ENCODE measurements at places on chromosomes 2 and 18.

GRCh38 chr2:109348671-109349502, 219.9 kb downstream of the SH3RF3 start:
- DNase-seq, result no peak

DNA sequence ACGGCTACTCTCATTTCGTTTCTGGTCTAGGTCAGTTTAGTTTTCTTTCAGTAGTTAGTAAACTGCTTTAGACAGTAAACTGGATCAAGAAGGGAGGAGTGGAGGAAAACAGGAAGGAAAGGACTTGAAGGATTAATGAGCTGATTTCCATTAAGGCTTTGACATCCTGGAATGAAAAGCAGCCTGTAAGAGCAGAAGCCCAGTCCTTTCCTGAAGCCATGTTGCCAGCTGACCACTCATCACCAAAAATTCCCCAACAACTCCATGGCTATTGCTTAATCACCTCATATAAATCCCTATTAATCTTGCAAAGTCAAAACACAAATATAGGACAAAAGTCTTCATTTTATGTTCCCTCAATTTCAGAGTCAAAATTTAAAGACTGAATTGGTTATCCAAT, 113.7 kb upstream of the ZFP36L2 start:
- DNase-seq, result no peak

- DNase-seq, result no peak
Measured at GRCh38 chr2:118291251-118291880, 203.1 kb downstream of the INSIG2 start.

- no peak for DNase-seq
Measured at GRCh38 chr2:159449504-159450124, 163.1 kb upstream of the WDSUB1 start.

- peak; percentile 26 for DNase-seq
Measured at GRCh38 chr2:121015971-121016485, 269.0 kb downstream of the TFCP2L1 start.

DNA sequence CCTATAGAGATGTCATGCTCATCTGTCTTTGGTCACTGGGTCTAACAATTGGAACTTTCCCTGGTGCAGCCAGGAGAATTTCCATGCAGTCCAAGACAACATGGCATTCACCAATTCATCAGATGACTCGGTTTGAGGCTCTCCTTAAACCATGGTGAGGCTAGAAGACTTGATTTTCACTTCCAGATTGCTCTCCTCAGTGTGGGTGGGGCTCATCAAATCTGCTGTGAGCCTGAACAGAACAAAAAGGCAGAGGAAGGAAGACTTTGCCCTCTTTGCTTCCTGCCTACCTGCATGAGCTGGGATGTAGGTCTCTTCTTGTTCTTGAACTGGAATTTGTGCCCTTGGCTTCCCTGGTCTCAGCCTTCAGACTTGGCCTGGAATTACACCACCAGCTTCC, 203.4 kb upstream of the TRIB2 start:
- DNase-seq, result no peak

DNA sequence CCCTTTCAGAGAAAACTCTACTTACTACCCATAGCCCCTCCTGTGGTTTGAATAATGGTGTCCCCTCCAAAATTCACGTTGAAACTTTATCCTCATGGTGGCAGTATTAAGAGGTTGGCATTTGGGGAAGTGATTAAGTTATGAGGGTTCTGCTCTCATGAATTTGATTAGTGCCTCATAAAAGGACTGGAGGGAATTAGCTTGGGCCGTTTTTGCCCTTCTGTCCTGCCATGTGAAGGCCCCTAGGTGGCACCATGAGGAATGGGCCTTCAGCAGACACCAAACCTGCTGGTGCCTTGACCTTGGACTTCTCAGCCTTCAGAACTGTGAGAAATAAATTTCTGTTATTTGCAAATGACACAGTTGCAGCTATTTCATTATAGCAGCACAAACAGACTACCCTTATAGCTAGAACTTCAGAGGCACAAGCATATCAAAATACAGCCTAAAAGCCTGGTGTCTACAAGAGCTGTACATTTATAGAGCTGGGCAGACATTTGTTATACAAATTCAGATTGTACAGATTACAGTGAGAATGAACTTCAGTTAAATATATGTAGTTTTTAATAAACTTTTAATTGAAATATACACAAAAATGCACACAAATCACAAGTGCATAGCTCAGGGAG, 2.6 kb upstream of the PTPN2 start:
- DNase-seq, result no peak

GRCh38 chr18:35581546-35581897, at the start of gene GALNT1:
Gene GALNT1 (plus strand): TSS chr18:35581740. CDS start chr18:35654663, 72,923 bp downstream.
- no peak for DNase-seq

DNA sequence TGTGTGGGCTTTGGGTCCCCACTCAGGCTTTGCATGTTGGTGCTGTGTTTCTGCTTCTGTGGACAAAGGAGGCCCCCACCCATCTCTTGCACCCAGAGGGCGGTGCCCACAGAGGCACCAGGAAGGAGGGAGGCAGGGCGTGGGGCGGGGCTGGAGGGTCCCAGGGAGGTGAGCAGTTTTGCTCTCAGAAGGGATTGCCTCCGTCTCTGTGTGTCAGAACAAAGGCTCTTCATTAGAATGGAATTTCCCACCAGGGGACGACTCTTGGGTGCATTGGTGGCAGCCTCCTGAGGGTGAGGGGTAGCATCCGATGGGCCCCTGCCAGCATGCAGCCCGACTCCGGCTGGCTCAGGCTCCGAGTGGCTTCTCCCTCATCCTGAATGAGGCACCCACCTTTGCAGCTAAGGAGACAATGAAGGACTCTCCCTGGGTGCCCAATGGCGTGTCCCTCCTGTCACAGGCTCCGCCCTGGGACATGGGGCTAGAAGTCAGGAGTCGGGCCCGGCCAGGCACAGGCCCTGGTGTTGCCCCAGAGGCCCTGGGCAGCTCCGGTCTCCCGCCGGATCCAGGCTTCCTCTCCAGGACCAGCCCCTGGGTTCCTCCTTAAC, 7.0 kb upstream of the ERFE start:
- DNase-seq, result no peak

DNA sequence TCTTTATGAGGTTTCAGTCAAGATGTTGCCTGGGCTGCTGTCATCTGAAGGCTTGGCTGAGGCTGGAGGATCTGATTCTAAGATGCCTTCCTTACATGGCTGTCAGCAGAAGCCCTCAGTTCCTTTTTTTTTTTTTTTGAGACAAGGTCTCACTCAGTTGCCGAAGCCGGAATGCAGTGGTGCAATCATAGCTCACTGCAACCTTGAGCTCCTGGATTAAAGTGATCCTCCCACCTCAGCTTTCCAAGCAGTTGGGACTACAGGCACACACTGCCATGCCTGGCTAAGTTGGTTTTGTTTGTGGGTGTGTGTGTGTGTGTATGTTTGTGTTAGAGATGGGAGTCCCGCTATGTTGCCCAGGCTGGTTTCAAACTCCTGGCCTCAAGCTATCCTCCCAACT, 13.1 kb upstream of the SLC35F5 start:
- DNase-seq, result no peak

DNA sequence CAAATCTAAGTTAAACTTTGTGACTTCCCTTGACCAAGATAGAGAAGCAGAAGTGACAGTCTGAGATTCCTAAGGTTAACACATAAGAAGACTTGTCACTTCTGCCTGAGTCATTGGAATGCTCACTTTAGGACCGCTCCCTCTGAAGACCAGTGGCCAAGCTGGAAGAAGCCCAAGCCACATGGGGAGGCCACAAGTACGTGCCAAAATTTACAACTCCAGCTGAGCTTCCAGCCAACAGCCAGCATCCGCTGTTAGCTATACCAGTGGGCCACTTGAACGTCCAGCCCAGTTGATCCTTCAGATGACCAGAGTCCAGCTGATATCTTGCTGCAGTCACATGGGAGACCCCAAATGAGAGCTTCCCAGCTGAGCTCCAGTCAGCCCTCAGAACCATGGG, 18.1 kb upstream of the ANTXR1 start:
- DNase-seq, result no peak

- DNase-seq, result no peak
Measured at GRCh38 chr2:127149384-127149783, 42.4 kb upstream of the BIN1 start.

DNA sequence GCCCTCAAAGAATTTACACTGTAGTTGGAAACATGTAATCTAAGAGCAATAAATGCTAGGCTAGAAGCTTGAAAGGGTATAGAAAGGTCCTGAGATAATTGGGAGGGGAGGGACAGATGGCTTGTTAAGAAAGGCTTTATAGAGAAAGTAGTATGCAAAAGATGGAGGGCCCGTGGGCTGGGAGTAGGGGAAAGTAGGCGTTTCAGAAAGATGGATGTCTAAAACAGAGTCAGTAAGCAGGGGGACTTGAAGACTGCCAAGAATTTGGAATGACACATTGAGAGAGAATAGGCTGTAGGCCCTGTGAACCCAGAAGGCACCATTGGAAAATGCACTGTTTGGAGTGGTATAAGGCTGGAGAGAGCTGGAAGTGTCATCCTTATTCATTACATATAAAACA, 822 bp downstream of the PSMG2 start:
- DNase-seq, result no peak

- DNase-seq, result no peak
Measured at GRCh38 chr2:202034249-202035088, 814 bp downstream of the FZD7 start.

- no peak for DNase-seq
Measured at GRCh38 chr2:64101141-64101591, 43.1 kb downstream of the PELI1 start.

DNA sequence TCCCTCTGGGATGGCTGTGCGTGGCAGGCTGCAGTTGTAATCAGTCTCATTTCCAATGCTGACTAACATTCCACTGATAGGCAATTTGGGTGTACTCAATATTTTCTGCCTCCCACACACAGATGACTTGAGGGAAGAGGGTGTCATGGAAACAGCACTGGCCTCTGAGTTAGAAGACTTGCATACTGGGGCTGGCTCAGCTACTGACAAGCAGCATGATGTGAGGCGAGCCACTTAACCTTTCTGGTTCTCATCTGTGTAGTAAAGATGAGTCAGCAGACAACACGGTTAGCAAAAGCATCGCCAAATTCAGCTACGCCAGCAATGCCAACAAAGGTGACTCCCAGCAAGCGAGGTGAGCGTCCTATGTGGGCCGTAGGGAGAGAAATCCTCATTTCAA, 73.5 kb downstream of the COLEC12 start:
- no peak for DNase-seq

- no peak for DNase-seq
Measured at GRCh38 chr2:241981076-241981700, 111.7 kb downstream of the RTP5 start.

- peak; percentile 31 for DNase-seq
Measured at GRCh38 chr2:85713836-85714235, 19.7 kb downstream of the GNLY start.

DNA sequence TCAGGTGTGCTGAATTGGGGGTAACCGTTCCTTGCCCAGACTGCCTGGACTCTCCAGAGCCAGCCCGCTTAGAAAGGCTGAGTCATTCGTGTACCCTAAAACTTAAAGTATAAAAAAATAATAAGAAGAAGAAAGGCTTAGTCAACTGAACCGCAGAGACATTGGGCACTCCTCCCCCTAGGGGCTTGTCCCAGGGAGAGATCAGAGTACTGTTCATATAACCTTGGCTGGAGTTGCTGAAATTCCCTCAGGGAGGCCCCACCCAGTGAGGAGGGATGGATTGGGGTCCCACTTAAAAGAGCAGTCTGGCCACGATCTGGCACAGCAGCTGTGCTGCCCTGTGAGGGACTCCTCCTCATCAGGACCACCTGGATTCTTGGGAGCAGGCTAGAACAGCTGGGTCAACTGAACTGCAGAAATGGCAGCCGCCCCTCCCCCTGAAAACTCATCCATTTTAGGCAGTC, 37.2 kb downstream of the ANKRD12 start:
- DNase-seq, result no peak

DNA sequence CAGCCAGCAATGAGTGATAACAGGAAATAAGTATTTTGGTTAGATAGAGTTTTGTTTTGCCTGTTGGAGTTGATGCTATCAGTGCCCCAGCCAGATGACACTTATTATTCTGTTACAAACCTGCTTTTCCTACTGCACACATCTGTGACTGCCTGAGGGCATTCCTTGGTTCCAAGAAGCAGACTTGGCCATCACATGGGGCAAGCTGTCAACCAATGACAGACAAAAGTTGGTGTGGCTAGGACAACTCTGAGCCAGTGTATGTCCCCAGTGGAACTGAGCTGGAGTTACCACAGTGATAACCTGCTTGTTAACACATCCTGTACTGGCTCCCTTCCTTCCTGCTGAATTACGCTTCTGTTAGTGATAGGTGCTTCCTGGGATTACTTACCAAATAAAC, 54.5 kb downstream of the FAM171B start:
- no peak for DNase-seq

- DNase-seq, result no peak
Measured at GRCh38 chr2:192000196-192000980, 153.5 kb upstream of the CAVIN2 start.

GRCh38 chr2:139469985-139470384, 689.8 kb upstream of the NXPH2 start:
- no peak for DNase-seq

- no peak for DNase-seq
Measured at GRCh38 chr2:130776550-130776949, 21.2 kb downstream of the AMER3 start.

DNA sequence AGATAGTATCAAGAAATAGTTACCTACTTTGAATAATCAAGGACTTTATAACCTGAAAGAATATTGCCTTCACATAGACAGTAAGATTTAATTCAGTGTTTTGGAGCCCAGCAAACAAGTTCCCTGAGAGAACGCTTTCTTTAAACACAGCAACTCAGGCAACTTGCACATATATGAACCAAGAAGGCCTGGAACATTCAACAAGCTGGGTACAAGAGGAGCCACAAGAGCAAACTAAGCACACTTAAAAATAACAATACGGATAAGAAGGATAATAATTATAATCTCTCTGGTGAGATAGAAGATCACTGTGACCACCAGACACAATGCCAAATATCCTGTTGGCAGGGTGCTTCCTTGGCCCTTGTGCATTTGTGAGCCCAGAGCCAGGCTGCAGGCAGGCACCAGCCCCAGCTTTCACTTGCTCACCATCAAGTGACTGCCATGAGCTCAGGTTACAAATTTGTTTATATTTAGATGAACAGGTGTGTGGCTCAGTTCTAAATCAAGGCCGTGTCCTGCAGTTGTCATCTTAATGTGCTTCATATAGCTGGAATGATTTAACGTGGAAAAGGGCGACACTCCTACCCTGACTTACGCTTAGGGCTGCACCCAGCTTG, 446.6 kb downstream of the IRS1 start:
- no peak for DNase-seq

- DNase-seq, result no peak
Measured at GRCh38 chr2:25794544-25795276, 83.6 kb downstream of the ASXL2 start.

DNA sequence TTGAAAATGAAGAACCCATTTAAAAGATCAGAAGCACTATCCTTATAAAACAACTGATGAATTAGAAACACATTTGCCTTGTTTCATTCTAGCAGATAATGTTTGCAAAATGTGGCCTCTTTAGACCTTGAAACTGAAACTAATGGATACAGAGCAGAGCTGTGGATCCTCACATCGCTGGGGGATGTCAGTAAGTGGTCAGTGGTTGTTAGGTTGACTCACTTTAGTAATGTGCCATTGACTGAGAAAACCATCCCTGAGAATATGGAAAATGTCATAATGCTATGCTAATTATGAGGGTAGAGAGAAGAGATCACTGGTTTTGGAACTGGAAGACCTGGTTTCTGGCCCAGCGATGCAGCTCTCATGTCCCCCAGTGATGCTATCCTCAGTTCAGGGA, 176.7 kb downstream of the MYO1B start:
- DNase-seq, result no peak
